Right lung (tissue), 10 donors: ENCODE measurements at places on chromosomes 4 and X.

GRCh38 chrX:103739421-103739820 lies 28.7 kb downstream of the TMEM31 start:
- DNase-seq, result no peak

GRCh38 chrX:65674204-65674893 lies 6.9 kb downstream of the MSN start:
- DNase-seq, result no peak

DNA sequence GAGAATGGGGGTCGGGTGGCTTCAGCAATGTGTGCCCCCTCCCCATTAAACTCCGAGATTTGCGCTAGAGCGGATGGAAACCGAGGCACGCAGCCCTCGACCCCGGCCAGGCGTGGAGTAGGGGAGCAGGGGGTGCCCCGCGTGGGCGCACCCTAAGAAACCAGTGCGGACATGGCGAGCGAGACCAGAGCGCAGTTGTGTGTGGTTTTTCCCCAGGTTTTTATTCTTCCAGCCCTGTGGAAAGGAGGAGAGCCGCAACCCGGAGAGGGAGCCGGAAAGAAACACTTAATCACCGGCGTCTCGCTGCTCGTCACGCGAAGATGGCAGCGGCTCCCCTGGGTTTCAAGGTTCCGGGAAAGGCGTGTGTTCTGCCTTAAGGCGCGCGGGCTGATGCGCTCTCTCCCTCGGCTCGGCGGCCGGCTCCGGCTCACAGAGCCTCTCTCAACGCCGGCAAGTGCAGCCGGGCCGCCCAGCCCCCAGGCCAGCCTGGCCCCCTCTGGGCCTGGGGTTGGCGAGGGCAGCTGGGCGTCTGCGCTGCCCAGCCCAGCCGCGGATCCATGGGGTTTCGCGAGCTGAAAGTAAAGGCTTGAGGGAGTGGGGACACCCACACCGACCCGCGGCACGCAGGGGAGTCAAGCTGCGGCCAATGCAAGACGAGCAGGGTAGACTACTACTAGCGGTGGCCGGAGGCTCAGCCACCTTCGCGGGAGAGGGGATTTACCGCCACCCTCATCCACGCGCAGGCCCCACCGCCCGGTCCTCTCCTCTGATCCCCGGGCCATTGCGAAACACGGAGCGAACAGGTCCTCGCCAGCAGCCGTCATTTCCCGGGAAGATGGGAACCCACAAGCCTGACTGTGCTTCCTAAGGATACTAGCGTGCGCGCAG lies 74.0 kb upstream of the BCOR start:
- no peak for DNase-seq

DNA sequence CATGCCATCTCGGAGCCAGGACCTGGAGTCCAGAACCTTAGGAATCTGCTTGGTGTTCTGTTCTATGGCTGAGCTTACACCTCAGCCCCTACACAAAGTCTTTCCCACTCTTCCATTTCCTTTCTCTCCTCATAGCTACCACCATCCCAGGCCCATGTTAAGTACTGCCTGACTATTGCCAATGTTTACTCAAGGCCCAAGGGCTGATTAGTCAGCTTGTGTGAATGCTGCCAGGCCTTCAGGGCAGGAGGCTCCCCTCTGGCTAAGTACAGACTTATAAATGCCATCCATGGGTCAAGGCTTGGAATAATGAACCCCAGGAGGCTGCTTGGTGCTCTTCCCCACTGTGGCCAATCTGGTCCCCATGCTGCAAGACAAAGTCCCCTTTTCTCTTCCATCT lies 411.6 kb upstream of the MAGEB18 start:
- DNase-seq, result no peak

- DNase-seq, result no peak
Measured at GRCh38 chr4:79199743-79200142, 126.1 kb downstream of the NAA11 start.

- peak; percentile 26 for DNase-seq
Measured at GRCh38 chr4:150402871-150403272, 179.1 kb upstream of the MAB21L2 start.

DNA sequence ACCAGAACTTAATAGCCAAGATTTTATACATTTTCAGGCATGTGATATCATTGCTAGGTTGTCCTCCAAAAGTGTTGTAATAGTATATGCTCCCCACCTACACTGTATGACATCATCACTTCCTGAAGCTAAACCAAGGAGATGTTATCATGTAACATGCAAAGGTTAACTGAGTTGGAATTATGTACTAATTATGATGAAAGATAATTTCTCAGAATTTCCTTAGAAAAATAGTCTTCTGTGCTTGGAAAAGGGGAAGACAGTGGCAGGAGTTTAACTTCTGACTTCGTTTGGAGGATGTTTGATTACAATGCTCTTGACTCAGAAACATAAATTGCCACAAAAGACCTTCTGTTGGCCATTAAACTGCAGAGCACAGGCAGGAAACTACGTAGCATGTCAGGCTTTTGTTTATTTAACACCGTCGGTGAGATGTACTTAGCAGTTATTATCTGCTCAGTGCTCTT lies 83.6 kb upstream of the GUCY1A1 start:
- no peak for DNase-seq

GRCh38 chr4:5662555-5662954 lies 45.8 kb downstream of the EVC2 start:
- DNase-seq, result no peak

GRCh38 chrX:32448320-32448719 lies 763.0 kb downstream of the DMD start:
- DNase-seq, result no peak

DNA sequence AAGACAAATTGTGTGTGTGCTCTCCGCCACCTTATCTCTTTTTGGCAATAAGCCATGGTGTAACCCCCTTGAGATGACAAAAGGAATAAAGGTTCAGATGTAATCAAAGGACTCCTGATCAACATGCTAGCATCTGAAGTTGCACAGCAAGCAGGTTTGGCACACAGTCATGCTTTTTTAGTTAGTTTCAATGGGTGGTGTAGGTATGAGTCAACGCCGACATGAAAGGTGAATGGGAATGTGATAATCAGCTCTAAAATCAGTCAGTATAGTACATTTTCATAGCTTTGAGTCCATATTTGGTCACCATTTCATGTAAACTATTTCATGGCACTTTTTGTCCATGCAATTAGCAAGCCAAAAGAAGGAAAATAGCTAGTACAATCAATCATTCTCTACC lies 50.4 kb upstream of the ETNPPL start:
- no peak for DNase-seq

DNA sequence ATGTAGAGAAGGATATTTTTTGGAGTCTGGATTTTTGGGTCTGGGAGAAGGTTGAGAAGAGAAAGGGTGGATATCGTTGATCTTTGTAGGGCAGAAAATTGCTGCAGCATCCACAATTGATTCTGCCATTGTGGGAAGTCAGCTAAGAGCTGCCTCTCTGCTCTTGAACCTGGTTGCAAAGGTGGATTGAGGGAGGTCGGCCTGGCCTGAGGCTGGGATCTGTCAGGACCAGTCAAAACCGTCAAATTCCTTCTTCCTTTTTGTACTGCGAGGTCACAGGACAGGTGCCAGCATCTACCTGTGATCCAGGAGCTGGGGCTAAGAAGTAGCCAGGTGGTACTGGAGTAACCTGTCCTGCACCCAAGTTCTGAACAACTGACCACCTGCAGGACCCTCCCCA lies 93.7 kb downstream of the SHOX start:
- DNase-seq, result no peak

- DNase-seq, result no peak
Measured at GRCh38 chrX:155968791-155969190, 28.7 kb upstream of the IL9R start.

DNA sequence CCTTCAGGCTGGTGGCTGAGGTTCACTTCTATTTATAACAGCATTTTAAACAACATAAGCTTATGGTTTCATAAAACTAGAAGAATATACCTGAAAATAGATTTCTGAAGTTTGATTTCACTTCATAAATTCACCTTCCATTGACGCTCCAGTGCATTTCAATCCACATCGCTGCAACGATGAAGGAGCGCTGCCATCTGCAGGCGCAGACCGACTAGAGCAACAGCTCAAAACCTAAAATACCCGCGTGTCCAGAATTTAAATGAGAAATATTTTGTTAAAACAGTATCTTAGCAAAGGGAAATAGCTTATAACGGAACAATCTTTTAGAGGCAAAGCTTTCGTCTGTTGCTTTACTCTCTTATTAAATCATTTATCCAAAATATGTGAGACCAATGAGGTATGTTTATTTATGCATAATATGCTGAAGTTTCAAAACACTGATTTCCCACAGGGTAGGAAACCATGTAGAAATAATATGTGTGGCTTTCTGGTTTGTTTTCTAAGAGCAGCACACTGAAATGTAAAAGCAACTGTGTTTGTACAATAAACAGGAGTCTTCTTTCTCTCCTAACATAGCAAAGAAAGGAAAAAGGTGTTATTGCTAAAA lies 816.4 kb upstream of the FRG1 start:
- DNase-seq, result peak; percentile 31

GRCh38 chr4:15506464-15506863 lies 36.8 kb downstream of the CC2D2A start:
- DNase-seq, result no peak

- no peak for DNase-seq
Measured at GRCh38 chr4:36235306-36235705, 9.0 kb downstream of the ARAP2 start.

DNA sequence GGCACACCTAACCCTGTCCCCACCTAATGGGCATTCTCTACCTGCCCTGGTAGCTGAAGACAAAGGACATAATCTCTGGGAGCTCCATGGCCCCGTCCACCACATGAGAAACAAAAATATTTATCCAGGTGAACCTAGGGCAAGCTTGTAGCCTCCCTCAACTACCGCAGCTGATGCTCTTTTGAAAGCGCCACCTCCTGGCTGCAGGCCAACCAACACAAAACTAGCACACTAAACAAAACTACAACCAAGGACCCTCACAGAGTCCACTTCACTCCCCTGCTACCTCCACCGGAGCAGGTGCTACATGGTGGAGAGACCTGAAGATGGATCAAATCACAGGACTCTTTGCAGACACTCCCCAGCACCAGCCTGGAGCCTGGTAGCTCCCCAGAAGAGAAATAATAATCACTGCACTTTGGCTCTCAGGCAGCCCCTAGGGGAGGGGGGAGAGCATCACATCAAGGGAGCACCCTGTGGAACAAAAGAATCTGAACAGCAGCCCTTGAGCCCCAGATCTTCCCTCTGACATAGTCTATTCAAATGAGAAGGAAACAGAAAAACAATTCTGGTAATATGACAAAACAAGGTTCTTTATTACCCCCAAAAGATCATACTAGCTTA lies 111.3 kb upstream of the ATP8A1 start:
- DNase-seq, result no peak

GRCh38 chrX:69094977-69095669 lies 70.1 kb downstream of the PJA1 start:
- DNase-seq, result no peak

DNA sequence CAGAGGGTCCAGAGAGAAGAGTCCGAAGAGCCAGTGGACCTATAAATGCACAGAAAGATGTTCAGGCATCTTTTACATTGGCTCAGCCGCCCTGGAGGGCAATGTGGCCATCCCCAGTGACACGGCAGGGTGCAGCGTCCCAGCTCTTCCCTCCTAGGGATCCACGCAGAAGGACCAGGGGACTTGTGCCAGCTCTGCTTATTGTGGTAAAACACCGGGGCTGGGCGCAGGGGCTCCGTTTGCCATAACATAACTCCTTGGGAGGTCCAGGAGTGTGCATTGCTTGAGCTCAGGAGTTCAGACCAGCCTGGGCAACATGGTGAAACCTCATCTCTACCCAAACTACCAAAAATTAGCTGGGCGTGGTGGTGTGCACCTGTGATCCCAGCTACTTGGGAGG lies 70.2 kb downstream of the CPZ start:
- no peak for DNase-seq

GRCh38 chr4:141099326-141099725 lies 33.9 kb downstream of the RNF150 start:
- no peak for DNase-seq

- no peak for DNase-seq
Measured at GRCh38 chr4:132026166-132026565, 1122.9 kb upstream of the PCDH10 start.

DNA sequence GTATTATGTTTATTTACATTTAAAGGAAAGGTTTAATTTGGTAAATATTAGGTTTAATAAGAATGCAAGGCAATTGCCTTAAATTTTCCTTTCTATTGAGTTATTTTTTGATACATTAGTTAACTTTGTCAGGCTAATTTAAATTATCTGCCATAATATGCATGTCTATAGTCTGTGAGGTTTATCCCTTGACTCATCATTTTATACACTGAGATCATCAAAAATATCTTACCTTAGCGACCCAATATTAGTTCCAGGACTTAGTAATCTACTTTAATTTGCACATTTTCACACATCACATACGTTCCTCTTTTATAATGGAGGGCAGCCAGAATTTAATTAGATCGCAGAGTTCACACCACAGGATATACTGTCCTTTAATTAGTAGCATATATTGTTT lies 999.5 kb upstream of the GRID2 start:
- no peak for DNase-seq

DNA sequence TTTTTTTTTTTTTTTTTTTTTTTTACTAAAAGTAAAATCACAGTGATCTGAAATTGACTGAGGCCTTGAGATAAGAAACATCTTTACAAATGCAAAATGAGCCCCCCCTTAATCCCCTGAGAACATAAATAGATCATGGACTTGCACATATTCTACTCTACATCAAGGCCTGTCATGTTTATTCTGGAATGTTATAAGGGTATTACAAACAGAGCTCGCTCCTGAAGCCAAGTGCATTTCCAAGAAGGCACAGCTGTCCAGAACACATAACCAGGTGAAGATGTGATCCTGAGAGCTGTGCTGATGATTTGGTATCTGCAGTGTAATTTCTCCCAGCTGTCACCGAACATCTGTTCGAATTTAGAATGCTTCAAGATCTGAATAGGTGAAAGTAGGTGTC lies 384.5 kb downstream of the GPAT3 start:
- DNase-seq, result no peak

DNA sequence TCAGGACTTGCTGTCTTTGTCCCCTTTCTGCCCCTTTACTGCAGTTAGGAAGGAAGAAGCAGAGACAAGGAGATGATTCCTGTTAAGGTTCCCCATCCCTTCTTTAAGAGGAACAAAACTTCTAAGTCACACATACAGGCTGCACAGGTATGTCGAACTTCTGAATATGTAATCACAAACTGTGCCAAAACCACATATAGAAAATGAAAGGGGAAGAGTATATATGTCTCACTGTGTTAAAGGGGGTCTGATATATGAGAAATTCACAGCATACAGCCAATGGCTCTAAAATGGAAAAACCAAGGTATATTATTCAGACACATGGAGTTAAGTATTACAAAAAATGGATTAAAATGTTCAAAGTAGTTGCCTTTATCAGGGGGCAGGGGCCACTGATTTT lies 11.7 kb downstream of the CFAP97 start:
- no peak for DNase-seq

- no peak for DNase-seq
Measured at GRCh38 chrX:56757327-56757726, 28.3 kb downstream of the NBDY start.

- DNase-seq, result peak; percentile 16
Measured at GRCh38 chr4:176377780-176378179, 58.0 kb downstream of the SPCS3 start.
